ENCODE measurements at places on chromosomes 11 and 22.

GRCh38 chr22:29464581-29464980 lies 15.4 kb upstream of the NEFH start:
- no peak for DNase-seq

DNA sequence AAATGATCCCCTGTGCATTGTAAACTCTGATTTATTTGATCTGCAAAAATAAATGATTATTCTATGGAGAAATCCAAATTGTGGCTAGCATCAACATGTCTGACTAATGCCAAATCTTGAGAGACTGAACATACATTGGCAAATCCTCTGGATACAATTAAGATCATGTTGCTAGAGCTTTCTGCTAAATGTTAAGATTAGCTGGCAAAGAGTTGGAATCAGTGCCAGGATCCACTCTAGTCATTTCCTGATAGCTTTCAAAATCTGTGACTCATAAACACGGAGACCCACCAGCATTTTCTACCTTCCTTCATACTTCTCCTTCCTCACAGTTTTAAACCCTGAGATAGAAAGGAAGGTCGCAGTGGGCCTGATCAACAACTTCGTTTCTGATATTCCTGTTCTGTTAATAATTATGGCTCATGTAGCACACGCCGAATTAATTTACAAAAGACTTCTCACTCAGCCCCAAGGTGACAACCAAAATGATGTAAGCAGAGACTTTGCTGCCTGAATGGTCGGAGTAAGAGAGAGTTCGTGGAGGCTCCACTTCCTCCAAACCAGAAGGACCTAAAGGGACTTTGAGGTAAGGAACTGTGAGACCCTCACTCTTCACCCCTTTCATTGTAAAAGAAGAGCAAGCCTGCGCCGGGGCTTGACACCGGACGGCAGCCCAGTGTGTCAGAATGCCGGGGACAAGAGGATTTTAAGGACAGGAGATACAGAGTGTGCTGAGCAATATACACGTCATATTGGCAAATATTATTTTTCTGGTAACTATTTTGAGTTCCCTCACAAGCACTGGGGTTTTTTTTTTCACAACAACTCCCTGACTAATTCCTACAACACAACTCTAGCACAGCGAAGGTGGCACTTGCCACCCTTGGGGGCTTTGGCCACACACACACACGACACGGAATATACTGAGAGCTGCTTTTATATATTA lies 42.0 kb downstream of the SERPINH1 start:
- no peak for DNase-seq

GRCh38 chr22:49322231-49322630 lies 505.4 kb downstream of the BRD1 start:
- no peak for DNase-seq

GRCh38 chr11:12636871-12637410 lies 37.3 kb upstream of the TEAD1 start:
- no peak for DNase-seq

- DNase-seq = no peak
Observed at GRCh38 chr22:45130891-45131290, 32.8 kb upstream of the NUP50 start.

DNA sequence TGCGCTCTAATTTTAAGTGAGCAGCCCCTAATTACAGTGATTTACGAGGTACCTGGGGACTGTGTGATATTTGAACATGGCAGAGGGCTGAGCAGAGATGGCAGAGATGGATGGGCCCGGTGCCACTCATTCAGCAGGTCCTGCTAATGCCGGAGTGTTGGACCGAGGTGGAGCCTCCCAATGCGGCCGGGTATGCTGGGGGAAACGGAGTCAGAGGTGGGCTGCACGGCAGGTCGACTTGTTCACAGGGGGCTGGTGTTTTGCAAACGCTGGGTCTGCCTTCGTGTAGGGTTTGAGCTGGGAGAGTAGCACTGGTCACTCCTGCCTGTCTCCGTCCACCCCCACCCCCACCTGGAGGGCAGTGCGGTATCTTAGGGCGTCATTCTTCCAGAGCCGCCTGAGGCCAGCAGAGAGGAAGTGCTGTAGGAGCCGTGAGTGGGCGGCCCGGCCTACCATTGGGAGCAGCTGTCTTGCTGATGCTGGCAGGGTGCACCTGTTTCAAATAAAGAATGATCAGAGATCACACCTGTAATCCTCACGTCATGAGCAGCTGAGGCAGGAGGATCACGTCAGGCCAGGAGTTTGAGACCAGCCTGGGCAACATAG lies 122.6 kb downstream of the IGLL1 start:
- DNase-seq = no peak

- no peak for DNase-seq
Observed at GRCh38 chr11:6400431-6401345, 10.4 kb downstream of the SMPD1 start.

DNA sequence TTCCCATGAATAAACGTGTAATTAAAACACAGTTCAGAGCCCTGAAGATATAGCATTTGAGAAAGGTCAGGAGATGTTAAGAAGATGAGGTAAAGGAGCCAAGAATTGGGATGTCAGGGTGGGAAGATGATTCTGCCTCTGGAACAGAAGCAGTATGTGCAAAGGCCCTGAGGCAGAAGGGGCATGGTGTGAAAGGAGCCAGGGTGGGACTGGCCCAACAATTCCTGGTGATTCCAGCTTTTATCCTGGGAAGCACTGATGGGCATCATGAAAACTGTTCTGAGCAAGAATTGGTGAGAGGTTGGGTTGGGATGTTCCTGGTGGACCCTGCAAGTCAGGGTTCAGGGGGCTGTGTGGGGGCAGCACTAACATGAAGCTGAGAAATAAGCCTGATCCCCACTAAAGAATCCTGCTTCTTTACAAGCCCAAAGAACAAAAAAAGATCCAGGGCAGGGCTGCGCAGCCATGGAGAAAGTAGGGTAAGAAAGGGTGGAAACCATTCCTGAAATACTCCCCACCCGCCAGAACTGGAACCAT lies 2.5 kb upstream of the FXYD6 start:
- no peak for DNase-seq

DNA sequence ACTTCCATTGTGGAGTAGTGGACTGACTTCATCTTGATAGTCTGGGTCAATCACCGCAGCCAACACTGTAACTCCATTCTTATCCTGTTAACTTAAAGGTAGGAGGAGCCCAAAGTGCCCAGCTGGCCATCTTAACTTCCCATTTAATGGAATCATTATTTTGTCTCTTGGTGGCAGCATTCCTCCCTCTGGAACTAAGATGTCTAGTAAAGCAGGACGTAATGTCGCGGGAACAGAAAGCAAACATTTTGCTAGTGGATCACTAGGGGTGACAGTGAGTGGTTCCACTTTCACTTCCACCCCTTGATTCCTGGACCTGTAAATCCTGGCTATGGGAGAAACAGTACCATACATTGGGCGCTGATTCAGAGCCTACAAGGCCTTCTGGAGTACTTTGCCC lies 71.4 kb downstream of the GAB4 start:
- DNase-seq = no peak

DNA sequence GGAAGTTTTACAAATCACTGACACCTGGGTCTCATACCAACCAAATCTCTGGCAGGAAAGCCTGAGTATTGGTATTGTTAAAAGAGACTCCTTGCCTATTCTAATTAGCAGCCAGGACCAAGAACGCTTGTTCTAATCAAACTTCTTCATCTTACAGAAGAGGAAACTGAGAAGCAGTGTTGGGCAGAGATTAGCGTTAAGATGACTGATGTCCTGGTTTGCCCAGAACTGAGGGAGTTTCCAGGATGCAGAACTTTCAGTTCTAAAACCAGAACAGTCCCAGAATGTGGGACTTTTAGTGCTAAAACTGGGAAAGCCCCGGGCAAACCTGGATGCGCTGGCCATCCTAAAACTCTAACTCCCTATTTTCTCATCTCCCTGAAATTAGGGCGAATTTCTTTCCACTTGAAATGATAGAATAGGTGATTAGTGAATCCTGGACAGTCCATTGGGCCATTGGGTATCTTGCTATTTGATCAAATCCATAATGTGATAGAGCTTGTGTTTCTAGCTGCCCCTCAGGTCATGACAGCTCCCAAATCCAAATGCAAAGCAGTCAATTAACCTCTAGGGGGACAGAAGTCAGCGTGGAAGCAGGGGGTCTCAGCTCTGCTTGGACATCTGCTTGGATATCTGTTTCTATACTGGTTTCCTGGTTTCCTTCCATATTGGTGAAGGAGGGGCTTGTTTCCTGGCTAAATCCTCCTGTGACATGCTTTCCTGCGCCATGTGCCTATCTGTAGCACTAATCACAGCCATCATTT lies 16.0 kb upstream of the TMPRSS13 start:
- DNase-seq = no peak

- DNase-seq = no peak
Observed at GRCh38 chr11:91755951-91756707, 468.5 kb upstream of the FAT3 start.

GRCh38 chr11:28209906-28210305 lies 101.7 kb downstream of the METTL15 start:
- no peak for DNase-seq

GRCh38 chr11:33000181-33000580 lies 15.5 kb upstream of the DEPDC7 start:
- no peak for DNase-seq

- DNase-seq = no peak
Observed at GRCh38 chr11:1356007-1356435, 33.7 kb upstream of the BRSK2 start.

DNA sequence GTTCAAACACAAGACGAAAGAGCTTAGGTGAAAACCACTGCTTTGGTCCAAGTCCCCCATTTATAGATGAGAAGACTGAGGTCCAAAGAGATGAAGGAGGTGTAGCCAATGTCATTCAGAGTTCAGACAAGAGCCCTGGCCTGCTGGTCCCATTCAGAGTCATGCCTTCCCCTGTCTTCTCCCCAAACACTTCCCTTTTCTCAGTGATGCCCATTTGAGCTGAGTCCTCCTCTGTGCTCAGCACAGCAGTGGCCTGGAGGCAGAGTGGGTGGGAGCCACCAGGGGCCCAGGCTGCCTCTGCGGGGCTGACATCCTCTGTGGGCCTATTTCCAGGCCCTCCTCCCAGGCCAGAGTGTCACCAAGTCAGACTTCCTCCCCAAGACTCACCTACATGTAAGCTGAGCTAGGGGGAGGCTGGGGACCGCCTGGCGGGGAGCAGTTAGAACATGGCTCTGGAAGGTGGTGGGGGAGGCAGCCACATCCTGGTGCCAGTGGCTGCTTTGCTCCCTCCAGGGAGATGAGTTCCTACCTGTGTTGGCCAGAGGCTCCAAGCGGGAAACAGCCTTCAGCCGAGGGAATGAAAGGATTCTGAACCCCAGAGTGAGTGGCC lies 22.4 kb upstream of the LRRC10B start:
- no peak for DNase-seq

DNA sequence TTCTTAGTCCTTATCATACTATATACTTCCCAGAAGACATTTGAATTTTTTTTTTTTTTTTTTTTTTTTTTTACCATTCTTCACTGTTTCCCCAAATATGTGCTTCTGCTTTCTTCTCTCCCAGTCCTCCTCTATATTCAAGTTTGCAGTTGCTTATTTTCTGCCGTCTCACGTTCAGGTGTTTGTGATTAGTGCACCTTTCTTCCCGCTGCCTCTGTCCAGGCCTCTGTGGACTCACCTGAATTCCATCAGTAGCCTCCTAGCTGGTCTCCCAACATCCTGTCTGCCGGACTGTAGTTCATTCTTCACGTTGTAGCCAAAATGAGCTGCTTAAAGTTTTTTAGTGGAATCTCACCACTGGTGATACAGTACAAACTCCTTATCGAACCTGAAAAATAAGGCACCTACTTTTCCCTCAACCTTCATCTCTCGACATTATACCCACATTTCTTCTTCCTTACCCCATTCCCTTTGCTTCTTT lies 795 bp upstream of the MSANTD4 start:
- no peak for DNase-seq

DNA sequence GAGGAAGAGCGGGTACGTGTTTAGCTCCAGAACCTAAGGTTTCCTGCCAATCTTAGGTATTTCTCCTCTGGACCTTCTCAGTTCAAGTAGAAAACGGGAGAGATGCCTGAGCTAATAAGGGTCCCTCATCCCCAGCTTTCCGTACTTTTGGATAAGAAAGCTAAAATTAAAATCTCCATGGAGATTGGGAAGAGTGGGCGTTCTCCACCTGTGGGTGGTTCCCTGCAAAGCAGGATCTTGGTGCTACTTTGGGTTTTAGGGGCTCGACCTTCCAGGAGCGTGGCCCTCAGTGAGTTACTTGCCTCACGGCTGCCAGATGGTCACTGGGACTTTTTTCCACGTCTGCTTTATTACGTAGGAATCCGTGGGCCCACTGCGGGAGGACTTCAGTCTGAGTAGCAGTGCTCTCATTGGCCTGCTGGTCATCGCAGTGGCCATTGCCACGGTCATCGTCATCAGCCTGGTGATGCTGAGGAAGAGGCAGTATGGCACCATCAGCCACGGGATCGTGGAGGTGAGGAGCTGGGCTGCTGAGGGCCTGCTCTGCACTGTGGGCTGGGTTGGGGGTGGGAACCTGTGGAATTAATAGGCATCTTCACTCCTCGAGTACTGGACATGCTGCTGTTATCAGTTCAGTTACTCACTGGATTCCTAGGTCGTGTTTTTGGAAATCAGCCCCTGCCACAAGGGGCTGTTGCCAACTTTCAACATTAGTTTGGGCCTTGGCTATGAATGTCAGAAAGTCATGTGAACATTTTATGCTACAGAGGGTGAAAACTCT lies 17.8 kb upstream of the ST14 start:
- no peak for DNase-seq

GRCh38 chr11:46896719-46897406 lies 21.5 kb downstream of the LRP4 start:
- DNase-seq = no peak

DNA sequence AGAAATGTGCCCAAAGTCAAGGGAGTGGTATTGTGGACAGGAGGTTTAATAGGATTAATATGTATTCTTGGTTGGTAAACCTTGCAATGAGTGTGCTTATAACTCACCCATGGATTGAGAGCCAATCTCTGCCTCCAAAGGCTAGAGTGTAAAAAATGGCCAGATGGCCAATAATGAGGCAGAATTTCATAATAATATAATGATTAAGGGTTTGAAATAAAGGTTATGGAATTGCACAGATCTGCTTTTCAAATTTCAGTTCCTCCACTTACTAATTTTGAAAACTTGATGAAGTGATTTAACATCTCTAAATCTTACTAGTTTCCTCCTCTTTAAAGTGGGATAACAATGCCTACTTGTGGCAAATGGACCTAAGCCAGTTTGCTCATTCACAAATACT lies 94.8 kb downstream of the BDNF start:
- no peak for DNase-seq

DNA sequence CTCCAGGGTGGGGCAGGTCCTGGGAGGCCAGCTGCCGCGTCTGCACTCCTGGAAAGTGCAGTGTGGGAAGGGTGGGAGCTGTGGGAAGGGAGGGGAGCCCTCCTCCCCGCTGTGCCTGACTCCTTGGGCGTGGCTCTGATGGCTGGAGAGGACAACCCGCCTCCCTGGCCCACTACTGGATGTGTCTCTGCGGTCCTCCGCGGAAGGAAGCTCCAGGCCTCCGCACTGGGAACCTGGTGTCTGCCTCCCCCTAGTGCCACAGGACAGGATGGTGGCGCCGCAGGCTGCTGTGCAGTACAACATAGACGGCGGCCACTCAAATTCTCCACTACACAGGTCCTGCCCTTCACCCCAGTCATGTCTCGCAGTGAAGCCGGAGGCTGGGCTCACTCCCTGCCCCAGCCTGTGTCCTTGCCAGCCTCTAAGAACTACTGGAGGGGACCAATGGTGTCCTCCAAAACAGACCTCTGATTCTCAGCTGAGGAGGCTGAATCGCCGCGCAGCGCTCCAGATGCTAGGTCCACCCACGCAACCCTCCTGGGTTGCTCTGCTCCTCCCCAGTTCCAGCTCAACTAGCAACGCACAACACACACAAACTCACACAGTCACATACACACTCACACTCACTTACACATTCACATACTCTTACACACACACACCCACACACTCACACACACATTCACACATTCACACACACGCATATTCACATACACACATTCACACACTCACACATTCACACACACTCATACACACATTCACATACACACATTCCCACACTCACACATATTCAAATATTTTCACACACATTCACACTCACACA lies 12.4 kb upstream of the DSCAML1 start:
- peak; percentile 81 for DNase-seq
